ENCODE measurements at places on chromosomes 13 and 19.

- no peak for DNase-seq
Measured at GRCh38 chr13:84654654-84655275, 772.5 kb upstream of the SLITRK1 start.

- peak; percentile 93 for DNase-seq
Measured at GRCh38 chr13:90717451-90717936, 630.0 kb upstream of the MIR17HG start.

GRCh38 chr13:105735281-105735680 is 800.2 kb downstream of the EFNB2 start:
- no peak for DNase-seq

DNA sequence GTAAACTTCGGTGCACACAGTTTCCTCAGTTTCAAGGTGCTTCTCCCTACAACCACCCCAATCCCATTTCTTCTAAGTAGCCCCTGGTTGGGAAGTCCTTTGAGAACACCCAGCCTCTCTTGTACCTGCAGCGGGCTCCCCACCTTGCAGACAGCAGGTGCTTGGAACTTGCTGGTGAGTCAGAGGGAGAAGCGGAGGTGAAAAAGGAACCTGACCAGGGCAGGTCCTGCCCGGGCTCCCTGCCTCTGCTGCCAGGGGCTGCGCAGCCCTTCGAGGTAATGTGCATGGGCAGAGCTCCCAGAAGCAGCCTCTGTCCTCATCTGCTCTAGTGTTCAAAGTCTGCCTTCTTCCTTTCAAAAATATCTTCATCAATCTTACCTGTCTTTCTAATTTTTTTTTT is 274.0 kb upstream of the SOX1 start:
- no peak for DNase-seq

DNA sequence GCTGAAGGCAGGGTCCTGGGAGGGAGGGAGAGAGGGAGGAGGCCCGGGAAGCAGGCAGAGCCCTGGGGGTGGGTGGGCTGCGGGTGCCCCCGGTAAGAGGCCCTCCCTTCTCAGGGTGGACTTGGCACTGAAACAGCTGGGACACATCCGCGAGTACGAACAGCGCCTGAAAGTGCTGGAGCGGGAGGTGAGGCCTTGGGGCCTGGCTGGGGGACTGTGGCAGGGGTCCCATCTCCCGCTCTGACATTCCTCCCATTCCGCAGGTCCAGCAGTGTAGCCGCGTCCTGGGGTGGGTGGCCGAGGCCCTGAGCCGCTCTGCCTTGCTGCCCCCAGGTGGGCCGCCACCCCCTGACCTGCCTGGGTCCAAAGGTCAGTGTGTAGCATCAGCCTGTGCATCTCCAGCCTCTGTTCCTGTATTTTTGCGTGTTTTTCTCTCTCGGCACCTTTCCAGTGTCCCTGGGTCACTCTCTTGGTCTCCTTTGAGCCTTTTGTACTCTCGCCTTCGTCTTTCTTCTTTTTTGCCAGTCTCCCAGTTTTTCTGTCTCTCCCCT is 53.4 kb downstream of the TRPM4 start:
- no peak for DNase-seq

- DNase-seq = no peak
Measured at GRCh38 chr19:13693889-13694288, 70.4 kb upstream of the MRI1 start.

DNA sequence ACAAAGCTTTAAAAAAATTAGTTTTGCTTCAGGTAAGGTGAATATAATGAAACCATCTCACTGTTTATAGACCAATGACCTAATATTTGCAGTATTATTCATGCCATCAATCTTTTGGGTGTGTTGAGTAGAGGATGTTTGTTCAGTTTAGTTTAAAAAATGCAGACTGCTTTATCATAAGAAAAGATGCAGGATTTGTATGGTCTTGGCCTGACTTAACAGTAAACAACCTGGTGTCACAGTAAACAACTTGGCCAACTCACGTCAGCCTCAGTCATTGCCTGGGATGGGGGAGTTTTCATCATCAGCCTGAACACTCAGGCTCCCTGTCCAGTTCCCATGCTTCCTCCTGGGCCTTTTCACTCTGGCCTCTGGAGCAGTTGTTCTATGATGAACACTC is 55.1 kb downstream of the LMO7 start:
- peak; percentile 66 for DNase-seq

DNA sequence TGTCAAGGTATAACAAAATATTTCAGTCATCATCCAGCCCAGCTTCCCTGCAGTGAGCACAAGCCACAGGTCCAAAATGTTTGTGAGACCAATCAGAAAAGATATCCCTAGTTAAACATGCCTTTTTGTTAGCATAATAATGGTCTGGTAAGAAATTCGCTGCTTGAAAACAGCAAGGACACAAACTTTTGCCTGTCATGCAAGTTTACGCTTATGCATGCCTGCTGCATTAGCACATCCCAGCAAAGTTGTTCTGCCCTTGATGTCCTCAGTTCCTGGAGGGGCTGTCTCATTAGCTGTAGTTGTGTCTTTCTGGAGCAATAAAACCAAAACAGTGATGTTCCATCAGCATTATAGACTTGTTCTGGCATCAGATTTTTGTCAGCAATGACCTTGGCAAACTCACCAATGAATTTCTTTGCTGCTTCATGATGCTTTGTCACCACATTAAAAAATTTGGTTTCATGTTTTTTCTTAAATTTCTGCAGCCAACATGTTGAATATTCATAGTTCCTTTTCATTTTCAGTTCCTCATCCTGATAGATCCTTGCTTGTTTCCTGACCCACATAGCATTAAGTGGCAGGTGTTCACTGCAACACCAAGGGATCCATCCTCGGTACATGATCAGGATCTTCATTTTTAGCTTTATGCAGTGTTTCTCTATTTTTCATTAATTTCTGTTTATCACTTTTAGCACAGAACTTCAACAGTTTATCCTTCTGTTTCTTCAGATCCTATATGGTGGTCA is 72.0 kb upstream of the GPR183 start:
- DNase-seq = no peak

GRCh38 chr19:33740811-33741396 is 55.8 kb upstream of the KCTD15 start:
- DNase-seq = peak; percentile 14

GRCh38 chr19:991174-991931 is 7.2 kb downstream of the WDR18 start:
- peak; percentile 51 for DNase-seq

All from amniotic epithelial cell (primary cell).